Left kidney (tissue), 8 donors: ENCODE measurements at places on chromosomes 6 and 20.
A peak's percentile ranks its signal among the peaks of the same experiment; 100 is the strongest.

DNA sequence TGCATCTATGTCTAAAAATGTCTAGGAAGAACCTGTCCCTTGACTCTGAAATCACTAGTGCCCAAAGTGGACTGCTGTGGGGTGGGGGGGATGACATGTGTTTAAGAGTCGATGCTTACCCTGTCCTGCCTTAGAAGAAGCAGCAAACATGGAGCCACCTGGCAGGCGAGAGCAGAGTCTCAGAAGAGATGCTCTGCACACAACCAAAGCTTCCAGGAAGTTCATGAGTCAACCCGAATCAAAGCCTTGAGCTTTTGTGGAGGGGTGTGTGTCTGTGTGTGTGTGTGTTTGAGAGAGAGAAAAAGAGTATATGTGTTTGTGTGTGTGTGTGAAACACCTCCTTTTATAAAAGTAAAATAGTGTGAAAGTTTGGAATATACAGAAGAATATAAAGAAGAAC is 269.9 kb downstream of the ALDH8A1 start:
- no peak for DNase-seq

GRCh38 chr6:56798163-56798562 is 155.5 kb upstream of the DST start:
- DNase-seq: no peak

DNA sequence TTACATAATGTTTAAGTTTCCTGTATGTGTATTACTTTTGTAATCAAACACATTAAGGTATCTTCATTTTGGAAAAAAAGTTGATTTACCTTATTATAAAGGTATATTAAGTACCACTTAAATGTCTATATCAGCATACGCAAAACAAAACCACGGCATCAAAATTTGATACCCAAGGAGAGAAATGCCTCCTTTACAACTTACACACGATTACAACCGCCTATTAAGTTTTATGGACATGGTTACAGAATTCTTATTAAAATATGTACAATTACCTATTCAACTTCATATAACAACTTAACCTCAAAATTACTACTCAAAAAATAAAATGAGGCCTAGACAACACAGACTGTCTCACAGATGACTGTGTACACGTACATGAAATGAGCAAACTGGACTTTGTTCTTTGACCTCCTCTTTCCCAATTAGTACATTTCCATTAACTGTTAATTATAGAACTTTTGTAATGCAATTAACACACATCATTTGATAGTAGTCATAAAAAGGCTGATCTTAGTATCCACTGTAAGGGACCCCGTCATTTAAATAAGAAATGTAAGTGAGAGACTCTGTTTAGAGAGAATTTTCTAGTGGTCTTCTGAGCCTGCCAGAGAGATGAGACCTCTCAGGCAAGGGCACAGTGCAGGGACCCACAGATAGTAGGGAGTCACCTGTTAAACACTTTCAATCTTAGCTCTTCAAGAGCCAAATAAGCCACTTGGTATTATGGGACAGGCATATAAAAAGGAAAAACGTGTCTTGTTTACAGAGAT is 2.5 kb downstream of the DIDO1 start:
- no peak for DNase-seq

GRCh38 chr6:80142586-80142985 is 36.1 kb downstream of the BCKDHB start:
- DNase-seq: no peak

DNA sequence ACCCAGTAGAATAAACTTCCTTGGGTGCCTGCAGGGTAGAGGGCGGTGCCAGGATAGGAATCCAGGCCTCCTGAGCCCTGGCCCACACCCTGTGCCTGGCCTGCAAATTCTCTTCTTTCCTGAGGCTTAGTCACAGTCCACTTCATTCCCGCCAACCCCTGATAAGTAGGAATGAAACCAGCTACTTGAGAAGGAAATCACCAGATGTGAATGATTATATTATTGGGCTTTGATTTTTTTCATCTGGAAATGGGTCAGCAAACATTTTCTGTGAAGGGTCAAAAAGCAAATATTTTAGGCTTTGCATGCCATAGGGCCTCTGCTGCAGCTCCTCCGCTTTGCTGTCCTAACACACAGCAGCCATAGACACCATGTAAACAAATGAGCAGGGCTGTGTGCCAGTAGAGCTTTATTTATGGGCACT is 50.2 kb downstream of the STK35 start:
- DNase-seq: peak; percentile 21

- no peak for DNase-seq
Measured at GRCh38 chr6:45658958-45659357, 281.2 kb upstream of the SUPT3H start.

- DNase-seq: no peak
Measured at GRCh38 chr6:100304575-100304974, 160.1 kb downstream of the SIM1 start.

- no peak for DNase-seq
Measured at GRCh38 chr6:135939208-135939591, 87.7 kb downstream of the PDE7B start.

DNA sequence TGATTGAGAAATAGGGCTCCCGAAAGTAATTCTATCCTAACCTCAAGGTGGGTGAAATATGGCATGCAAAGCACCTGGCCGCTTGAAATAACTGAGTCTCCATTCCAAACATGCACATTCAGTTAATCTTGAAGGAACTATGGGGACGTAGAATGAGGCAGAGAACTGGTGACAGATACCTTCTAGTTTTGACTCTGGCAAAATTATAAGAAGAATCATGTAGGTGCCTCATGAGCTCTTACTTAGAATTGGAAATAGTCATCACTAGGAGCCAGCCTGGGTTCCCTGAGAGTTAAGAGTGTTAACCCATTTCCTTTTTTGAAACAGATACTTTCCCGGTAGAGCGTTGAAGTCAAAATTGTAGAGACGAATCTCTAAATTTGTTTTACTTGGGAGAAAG is 49.3 kb downstream of the RPF2 start:
- no peak for DNase-seq

GRCh38 chr20:20743511-20744169 is 31.2 kb upstream of the RALGAPA2 start:
- peak; percentile 54 for DNase-seq

DNA sequence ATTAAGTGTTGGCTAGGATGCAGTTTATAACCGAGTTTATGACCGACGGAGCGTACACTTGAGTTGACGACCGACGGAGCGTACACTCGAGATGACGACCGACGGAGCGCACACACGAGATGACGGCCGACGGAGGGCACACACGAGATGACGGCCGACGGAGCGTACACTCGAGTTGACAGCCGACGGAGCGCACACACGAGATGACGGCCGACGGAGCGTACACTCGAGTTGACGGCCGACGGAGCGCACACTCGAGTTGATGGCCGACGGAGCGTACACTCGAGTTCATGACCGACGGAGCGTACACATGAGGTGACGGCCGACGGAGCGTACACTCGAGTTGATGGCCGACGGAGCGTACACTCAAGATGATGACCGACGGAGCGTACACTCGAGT is 119.8 kb downstream of the HUS1B start:
- DNase-seq: no peak

GRCh38 chr6:145309842-145310535 is 425.3 kb downstream of the EPM2A start:
- DNase-seq: peak; percentile 51

GRCh38 chr6:162971356-162971755 is 243.6 kb downstream of the PACRG start:
- DNase-seq: peak; percentile 27

DNA sequence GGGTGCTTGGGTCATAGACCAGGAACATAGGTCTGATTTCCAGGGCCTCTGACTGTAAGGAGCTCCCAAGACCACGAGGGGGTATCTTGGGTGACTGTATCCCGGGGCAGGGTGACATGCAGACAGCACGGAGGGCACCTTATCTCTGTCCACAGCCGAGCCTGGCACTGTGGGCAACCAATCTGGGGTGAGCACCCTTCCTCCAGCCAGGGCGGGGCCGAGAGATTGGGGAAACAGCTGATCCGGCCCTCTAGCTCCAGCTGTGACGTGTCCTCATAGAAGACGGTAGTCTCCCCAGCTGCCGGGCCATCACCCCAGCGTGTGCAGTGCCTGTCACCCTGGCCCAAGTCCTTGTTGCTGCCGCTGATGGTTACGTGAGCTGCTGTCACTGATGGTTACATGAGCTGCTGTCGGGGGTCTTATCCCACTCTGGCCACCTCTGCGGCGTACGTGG is 139.6 kb upstream of the RNF24 start:
- DNase-seq: no peak

GRCh38 chr20:59948828-59949720 is 8.9 kb downstream of the FAM217B start:
- DNase-seq: peak; percentile 67

DNA sequence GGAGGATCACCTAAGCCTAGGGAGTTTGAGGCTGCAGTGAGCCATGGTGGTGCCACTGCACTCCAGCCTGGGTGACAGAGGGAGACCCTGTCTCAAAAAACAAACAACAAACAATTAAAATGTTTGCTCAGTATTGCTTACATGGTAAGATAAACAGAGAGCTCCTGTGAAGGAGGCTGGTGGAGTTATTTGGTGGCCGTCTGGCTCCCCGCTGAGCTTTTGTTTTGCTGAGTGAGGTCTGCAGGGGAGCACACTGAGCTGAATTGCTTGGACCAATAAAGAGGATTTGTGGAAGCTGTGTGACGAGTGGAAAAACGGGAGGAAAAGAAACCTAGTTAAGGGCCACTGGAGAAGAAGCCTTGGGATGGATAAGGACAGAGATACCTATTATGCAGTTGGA is 41.1 kb upstream of the BMP6 start:
- no peak for DNase-seq

DNA sequence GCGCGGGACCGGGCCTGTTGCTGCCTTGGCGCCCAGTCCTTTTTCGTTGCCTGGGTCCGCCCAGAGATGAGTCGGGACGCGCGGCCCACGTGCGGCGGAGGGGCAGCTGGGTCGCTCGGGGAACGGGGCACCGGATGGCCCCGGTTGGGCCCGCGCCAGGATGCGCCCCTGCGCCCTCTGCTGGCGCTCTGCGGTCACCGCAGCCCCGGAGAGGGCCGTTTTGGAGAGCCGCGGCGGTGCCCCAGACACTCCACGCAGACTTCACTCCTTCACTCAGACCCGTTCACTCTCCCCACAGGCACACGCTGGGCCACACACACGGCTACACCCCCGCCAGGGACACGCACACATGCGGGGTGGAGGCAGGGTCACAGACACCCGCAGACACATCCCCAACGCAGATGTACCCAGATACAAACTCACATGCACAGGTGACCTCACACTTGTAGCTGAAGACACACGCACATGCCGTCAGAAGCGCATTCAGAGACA is 38.8 kb downstream of the SRC start:
- DNase-seq: peak; percentile 36

- no peak for DNase-seq
Measured at GRCh38 chr20:44067650-44068081, 119.3 kb downstream of the JPH2 start.

DNA sequence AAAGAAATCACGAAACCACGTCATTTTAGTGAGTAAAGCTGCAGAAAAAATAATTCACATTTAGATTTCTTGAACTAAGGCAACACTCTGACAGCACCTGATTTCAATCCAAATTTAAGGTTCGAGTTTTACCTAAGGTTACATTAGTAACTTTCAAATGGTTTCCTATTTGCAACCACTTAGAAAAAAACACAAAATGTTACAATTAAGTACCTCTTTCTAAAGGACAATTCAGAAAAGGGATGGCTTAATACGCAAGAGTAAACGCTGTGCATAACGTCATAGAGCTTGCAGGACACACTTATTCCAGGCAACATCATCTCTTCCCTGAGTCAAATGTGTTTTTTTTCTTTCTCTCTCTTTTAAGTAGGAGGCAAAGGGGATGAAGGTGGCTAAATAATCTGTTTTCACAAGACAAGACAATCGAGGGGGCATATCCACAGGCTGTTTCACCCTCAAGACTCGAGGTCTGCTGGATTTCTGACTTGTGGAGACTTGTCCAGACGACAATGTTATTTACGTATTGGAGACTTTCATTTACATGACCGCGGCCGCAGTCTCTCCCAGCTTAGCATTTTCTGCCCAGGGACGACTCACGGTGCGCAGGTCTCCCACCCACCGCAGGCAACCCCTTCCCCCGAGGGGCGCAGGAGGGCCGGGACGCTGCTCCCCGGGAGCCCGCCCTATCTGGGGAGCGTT is 86.0 kb downstream of the SESN1 start:
- DNase-seq: peak; percentile 57

DNA sequence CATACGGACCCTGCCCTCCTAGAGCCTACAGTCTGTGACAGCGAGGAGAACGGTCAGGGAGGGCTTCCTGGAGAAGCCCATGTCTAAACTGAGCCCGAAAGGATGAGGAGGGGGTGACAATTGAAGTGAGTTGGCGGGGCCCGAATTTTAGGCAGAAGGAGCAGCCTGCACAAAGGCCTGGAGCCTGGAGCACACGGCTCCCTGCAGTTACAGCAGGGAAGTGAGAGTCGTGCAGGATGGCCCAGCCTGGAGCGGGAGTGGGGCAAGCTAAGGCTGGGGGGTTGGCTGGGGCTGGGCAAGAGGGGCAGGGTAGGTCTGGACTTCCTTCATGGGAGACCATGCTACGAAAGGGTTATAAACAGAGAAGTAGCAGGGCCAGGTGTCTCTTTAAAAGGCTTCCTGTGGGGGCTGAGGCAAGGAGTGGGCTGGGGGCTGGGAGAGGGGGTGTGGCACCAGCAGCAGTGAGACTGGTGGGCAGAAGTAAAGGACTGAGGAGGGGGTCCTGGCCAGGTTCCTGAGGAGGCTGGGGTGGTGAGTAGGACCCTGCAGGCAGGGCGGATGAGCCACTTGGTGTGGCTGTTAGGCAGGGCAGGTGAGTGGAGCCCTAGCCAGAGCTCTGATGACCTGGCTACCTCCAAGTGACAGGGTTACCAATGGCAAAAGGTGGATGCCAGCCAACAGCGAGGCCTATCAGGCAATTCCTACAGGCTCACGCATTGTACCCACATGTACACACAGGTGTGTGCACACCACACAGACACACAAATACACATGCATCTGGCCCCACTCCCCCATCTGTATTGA is 119.2 kb downstream of the MRPL14 start:
- no peak for DNase-seq

DNA sequence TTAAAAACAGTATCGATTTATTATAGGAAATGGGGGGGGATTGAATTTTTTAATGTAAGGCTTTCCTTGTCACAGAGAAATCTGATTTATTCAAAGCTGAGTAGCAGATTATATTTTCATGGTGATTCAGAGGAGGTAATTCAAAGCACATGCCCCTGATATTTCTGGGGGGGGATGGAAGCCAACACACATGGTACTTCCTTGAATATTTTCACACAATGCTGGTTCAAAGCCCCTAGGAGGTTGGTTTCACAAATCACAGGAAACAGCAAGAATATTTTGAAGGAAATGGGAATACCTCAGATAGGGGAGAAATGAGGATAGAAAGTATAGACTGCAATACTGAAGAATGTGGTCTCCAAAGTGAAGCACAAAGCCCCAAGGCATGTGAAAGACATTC is 98.8 kb downstream of the RTN4IP1 start:
- DNase-seq: no peak

- DNase-seq: peak; percentile 1
Measured at GRCh38 chr6:74826263-74826662, 379.6 kb downstream of the COL12A1 start.

GRCh38 chr6:73169633-73170032 is 55.7 kb downstream of the KHDC1L start:
- DNase-seq: no peak
